ENCODE measurements at places on chromosomes 7 and 10. TPM values are rescaled to one million over a fixed set of nuclear protein-coding genes. Genes with fewer than 3 reads are reported as not detected.

CUZD1 gene
- polyA plus RNA-seq: 0.89 TPM

PLCE1 gene
- polyA plus RNA-seq: 1.2 TPM

STOX1 gene
- polyA plus RNA-seq: 0.21 TPM

HECW1 gene
- polyA plus RNA-seq: not detected

GRID2IP gene
- polyA plus RNA-seq: 0.06 TPM

DNA sequence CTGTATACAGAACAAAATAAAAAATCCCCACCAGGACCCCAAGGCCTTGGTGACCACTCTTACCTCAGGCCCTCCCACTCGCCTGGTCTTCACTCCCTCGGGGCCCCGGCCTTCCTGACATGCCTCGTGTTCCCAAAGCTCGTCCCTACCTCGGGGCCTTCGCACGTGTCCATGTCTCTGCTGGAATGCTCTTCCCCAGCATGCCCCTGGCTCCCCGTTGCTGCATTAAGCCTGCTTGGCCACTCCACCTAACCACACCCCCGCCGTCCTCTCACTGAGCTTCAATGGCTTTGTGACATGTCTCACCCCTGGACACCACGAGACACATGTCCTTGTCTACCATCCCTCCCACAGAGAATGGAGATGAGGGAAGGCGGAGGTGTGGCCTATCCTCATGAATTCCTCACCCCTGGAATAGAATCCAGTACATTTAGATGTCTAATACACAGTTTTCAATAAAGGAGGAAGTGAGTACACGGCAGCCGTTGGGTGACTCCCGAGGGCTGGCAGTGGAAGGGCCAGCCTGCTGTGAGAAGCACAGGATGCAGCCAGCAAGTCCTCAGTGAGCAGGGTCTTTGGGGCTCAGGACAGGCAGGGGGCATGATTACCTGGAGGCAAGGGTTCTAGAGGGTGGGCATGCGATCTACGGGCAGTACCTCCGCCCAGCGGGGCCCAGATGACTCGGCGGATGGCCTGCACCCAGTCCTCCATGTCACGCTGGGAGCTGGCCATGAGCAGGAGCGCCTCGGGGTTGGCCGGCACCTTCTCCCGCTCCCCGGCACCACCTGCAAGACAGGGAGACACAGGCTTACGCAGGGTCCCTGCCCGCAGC is 125.7 kb downstream of the ARHGAP22 start:
- DNase-seq: no peak

- DNase-seq: no peak
These were observed 24.7 kb upstream of the SEM1 start for GRCh38 chr7:96734343-96734742.

DNA sequence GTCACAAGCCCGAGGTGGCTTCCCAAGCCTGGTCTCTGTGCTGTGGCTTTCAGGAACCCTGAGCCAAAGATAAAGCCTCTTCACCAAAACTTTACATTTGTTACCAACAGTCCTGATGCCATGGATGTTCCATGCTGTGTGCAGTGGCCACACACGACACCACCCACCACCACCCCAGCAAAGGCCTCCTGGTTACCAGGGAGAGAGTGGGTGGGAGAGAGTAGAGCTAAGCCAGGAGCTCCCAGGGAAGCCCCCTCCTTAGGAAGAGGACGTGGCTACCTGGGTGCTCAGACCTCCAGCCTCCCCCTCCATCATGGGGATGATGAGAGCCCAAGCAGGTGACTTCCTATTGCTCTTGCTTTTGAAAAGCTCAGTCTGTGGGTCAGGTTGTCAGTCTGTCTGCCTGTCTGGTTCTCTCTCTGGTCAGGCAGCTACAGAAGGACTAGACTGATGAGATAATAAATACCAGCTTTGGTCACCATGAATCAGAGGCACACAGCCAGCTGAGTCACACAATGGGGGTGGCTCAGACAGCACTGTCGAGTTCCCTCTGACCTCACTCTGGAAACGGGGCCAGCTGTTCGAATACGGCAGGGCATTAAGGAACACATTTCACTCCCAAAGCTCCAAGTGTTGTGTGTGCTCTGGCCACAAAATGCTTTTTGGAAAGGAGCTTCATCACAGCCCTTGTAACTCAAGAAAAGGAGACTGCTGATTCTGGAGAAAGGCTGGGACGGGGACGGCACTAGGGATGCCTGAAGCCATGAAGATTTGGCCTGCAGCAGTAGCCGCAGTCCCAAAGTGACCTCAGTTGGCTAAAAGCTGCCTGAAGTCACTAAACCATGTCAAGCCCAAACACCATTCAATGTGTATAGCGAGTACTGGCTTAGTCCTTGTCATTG is 166.0 kb downstream of the FANK1 start:
- DNase-seq: no peak

GRCh38 chr7:106258789-106259188 is 26.0 kb downstream of the NAMPT start:
- no peak for DNase-seq

- no peak for DNase-seq
These were observed 163.3 kb downstream of the CPED1 start for GRCh38 chr7:121151774-121152221.

GRCh38 chr7:130063036-130063435 is 7.3 kb upstream of the KLHDC10 start:
- DNase-seq: peak; percentile 70

DNA sequence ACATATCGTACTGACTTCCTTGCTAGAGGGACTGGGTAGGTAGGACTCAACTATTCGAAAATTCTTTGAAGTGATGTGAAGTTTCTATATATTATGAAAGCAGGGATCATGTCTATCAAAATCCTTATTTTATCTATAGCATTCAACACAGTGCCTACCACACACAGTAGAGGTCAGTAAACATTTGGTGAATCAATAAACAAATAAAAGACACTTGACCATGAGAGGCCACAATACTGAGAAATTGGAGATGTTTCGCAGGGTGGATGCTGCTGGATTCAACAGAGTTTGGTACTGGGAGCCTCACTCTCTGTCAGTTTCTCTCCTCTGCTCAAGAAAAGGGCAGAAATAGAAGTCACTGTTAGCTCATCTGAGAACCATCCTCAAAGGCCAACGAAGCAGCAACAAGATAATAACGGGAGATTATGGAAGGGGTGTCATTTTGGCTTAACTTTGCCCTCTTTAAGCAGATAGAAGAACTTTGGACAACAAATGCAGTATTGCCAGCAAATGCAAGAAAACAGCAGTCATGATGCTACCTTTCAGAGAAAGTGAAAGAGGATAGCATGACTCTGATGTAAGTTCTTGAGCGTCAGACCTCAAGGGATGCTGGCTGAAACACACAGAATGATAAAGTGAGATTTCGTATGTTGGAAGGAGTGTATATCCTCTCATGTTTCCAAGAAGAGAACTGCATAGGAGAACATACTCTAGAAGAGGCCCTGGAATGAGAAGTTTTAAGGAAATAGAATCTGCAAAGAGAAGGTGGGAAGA is 107.6 kb downstream of the SEMA3E start:
- no peak for DNase-seq

DNA sequence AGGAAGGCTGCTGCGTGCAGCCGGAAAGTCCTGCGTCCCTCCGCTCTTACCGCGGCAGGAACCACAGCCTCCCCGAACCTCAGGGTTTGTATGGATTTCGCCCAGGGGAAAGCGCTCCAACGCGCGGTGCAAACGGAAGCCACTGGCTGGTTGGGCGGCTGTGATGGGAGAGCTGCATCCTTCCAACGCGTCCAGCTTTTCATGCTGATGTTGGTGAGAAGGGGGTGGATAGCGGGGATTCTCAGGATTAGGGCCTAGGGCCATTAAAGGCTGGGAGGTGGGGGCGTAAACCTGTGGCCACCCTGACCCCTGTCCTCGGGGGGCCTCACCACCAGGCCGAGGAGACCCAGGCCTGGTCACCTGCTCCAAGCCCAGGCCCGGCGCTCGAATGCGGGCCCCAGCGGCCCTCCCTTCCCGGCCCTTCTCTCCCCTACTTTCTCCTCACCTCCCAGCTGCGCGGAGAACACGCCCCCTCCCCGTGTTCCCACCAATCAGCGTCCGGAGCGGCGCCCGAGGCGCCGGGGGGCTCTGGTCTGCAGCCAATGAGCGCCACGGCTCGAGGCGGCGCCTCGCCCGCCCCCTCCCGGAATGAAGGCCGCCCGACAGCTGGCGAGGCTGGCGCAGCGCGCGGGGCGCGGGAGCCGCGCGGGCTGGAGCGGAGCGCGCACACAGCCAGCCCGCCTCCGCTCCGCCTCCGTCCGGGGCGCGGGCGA is 458 bp upstream of the NANOS1 start:
- peak; percentile 97 for DNase-seq

DNA sequence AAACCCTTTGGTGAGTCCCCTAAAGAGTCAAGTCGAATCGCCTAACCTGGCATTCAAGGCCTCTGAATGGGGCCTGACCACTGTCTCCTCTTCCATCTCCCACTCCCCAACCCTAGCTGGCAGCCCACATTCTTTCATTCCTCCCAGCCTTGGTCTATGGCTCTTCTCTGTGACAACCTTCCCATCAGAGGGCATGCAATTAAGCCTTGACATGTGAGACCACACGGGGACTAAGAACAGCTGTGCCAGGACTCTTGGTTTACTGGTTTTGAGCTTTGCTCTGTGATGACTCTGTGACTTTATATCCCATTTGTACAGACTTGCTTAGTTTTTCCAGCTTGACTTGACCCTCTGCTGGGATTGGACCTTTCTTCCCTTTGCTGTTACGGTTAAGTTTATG is 116.6 kb downstream of the BUB3 start:
- no peak for DNase-seq

GRCh38 chr10:132394201-132394811 is 2.7 kb upstream of the PWWP2B start:
- DNase-seq: no peak

GRCh38 chr10:120614680-120615079 is 157.7 kb downstream of the PLPP4 start:
- no peak for DNase-seq
